Foreskin fibroblast (primary cell): ENCODE measurements at places on chromosomes 13 and 19.

- DNase-seq, result no peak
Measured at GRCh38 chr13:46544208-46544607, 8.8 kb upstream of the LRCH1 start.

DNA sequence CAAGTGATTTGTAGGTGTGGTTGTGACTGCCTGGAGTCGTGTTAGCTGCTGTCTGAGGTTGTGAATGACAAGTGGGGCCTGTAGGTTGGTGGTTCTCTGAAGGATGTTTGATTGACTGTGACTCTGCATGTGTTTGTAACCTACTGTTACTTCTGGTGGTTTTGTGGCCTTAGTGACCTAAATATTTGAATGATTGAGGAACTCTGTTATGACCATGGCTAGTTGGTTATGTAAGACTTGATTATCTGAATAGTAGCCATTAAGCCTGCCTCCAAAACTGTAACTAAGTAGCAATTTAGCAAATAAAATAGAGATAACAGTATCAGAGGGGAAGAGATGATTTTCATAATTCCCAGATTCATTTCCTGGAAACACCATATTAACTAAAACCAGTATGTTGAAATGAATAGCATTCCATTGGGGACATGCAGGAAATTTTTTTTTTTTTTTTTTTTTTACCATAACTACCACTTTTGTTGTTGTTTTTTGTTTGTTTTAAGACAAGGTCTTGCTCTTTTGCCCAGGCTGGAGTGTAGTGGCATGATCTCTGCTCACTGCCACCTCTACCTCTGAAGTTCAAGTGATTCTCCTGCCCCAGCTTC is 865 bp downstream of the ZNF382 start:
- DNase-seq, result no peak

DNA sequence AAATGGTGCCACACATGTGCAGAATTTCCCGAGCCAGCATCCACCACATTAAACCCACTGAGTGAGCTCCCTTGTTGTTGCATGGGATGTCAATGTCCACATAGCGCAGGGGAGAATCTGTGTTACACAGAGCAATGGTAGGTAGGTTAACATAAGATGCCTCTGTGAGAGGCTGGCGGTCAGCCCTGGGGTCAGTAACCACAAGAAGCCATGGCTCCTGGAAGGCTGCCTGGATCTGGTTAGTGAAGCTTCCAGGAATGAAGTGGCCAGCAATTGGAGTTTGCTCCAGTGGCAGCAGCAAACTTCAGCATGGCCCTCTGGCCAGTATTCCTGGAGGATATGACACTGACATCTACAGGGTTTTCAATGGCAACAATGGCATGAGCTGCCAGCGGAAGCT is 37.0 kb upstream of the PCDH9 start:
- DNase-seq, result peak; percentile 6

DNA sequence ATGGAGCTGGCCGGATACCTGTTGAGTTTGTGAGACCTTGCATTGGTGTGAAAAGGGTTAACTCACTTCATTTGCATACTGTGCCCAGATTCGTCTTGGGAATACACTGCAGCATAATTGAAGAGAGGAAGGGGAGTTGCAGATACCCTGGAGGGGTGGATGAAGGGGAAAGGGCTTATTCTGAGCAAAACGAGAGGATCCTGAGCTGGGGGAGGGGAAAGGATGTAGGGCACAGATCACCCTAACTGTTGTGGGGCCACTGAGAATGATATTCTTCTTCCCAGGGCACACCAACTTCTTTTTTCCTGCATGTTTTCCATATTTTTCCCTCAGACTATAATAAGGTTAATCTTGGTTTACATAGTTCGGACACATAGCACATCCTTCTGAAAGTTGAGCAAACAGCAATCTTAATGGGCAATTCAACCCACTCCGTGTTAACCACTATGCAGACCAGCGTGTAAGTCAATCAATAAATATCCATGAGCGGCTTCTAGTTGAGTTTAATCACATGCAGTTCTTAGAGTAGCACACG is 11.7 kb upstream of the PTPRS start:
- DNase-seq, result no peak

DNA sequence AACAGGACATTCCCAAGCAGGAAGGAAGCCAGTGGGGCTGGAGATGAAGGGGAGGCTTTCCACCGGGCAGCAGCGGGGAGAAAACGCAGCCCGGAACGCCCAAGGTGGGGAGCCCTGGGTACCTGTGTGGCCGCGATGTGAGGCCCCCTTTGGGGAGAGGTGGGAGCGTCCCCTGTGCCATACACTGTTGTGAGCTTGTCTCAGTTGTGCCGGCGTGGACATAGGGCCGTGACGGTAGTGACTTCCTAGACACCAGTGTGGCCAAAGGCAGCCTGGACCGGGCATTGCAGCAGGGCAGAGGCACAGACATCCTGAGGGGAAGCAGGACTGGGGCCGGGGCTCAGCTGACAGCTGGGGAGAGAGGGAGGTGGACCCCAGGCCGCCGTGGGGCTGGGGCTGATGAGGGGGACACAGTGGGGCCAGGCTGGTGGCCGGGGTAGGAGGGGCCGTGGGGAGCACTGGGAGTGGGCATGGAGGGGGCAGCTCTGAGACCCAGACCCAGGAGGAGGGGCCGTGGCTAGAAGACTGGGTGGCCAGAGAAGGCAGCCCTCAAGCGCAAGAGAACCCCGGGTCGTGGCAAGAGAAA is 38.5 kb upstream of the TFDP1 start:
- DNase-seq, result no peak

- no peak for DNase-seq
Measured at GRCh38 chr19:45900738-45901431, 1.5 kb downstream of the MYPOP start.

GRCh38 chr13:101111894-101112293 is 304.4 kb downstream of the NALCN start:
- no peak for DNase-seq

GRCh38 chr13:107669391-107669993 is 545.8 kb downstream of the LIG4 start:
- DNase-seq, result no peak

DNA sequence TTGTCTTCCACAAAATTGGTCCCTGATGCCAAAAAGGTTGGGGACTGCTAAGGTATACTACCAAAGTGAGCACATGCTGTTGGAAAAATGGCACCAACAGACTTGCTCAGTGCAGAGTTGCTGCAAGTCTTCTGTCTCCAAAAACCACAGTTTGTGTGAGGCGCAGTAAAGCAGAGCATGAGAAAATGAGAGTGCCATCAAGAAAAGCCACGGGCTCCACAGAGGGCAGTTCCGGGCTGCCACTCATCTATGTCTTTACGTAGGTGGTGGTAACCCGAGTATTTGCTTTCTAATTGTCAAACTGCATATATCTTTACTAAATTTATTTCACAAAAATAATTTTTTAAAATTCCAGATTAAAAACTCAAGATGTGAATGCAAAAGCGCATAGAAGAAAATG is 123.8 kb downstream of the RNF17 start:
- no peak for DNase-seq

DNA sequence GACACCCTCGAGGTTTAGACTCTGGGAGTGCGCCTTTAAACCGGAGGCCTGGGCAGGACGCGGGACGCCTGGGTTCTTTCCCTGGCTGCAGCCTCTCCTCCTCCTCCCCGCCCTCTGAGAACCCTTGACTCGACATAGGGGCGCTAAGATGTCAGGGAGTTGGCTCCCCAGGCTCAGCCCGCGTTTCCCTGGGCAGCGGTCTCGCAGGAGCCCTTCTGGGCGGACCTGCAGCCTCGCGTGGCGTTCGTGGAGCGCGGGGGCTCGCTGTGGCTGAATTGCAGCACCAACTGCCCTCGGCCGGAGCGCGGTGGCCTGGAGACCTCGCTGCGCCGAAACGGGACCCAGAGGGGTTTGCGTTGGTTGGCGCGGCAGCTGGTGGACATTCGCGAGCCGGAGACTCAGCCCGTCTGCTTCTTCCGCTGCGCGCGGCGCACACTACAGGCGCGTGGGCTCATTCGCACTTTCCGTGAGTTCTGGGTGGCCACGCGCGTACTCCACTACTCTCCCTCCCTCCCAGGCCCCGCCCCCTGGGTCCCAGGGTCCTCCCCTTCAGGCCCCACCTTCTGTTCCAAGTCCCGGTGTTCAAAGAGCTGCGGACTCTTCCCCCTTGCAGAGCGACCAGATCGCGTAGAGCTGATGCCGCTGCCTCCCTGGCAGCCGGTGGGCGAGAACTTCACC is 1.3 kb downstream of the ICAM5 start:
- peak; percentile 67 for DNase-seq

DNA sequence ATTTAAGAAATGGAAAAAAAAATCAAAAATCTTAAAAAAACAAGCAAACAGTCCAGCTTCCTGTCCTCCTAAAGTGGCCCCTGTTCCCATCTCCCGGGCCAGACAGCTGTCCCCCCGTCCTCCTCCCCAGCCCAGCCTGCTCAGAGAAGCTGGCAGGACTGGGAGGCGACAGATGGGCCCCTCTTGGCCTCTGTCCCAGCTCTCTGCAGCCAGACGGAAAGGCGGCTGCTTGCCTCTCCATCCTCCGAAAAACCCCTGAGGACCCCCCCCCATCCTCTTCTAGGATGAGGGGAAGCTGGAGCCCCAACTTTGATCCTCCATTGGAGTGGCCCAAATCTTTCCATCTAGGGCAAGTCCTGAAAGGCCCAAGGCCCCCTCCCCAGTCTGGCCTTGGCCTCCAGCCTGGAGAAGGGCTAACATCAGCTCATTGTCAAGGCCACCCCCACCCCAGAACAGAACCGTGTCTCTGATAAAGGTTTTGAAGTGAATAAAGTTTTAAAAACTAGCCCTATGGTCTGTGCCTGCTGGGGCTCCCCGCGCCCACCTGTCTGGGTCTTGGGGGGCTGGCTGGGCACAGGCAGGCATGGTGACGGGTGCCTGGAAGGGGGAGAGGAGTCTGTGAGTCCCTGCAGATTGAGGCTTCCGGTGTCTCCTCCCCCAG is 3.8 kb downstream of the GADD45GIP1 start:
- no peak for DNase-seq

DNA sequence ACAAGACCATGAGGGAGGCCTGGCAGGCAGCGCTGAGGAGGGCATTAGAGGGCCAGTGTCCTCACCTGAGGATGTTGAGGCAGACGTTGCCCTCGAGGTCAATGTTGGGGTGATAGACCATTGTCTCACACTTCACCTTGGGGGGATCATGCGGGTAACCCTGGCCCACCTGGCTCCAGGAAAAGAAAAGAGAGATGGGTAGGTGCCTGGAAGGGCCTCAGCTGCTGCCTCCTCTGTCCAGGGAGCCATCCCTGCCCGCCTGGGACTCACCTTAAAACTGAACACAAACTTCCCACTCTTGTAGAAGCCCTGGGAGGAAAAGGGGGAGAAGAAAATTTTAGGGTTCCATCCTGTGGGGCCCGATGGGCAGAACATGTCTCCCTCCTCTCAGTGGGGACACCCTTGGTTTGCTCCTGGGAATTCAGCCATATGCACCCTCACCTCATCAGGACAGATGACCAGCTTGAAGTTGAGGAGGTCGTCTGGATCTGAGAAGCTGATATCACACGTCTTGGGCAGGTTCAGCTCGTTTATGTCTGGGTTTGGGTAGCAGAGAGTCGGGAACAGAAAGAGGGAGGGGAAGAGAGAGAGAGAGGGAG is 1.7 kb downstream of the UBE2M start:
- DNase-seq, result no peak

GRCh38 chr13:28707629-28708427 is 10.9 kb downstream of the SLC46A3 start:
- DNase-seq, result peak; percentile 92

GRCh38 chr19:16564842-16565241 is 7.4 kb downstream of the SLC35E1 start:
- DNase-seq, result no peak

DNA sequence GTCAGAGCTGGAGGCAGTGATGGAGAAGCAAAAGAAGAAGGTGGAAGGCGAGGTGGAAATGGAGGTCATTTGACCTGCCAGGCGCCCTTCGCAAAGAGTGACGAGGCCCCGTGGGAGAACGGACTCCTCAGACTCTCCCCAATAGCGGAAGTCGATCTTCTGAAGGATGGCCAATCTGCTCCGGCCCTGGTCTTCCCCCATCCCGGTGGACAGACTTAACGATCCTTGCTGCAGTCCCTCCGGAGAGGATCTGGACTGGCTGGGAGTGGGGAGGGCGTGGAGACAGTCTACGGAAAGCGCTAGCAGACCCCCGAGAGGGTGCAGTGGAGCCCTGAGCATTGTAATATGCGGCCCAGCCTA is 11.9 kb downstream of the EPS8L1 start:
- DNase-seq, result peak; percentile 39

- no peak for DNase-seq
Measured at GRCh38 chr13:29319451-29319850, 276.0 kb downstream of the SLC7A1 start.

DNA sequence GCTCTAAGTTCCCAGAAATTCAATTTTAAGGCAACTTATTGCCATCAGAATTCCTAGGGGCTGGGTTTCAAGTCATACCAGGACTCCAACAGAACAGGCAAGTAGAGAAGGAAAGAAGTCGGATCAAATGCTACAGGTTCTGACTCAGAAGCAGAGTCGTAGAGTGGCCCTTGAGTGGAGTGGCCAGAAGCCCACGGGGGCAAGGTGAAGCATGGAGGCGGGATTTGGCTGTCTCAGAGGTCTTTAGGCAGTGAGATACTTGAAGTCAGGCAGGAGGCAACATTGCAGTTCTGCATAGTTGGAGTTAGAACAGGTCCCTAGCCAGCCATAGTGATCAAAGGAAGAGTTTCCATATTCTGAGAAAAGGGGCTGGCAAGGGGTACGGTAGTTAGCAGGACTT is 111.6 kb downstream of the NHLRC3 start:
- no peak for DNase-seq

DNA sequence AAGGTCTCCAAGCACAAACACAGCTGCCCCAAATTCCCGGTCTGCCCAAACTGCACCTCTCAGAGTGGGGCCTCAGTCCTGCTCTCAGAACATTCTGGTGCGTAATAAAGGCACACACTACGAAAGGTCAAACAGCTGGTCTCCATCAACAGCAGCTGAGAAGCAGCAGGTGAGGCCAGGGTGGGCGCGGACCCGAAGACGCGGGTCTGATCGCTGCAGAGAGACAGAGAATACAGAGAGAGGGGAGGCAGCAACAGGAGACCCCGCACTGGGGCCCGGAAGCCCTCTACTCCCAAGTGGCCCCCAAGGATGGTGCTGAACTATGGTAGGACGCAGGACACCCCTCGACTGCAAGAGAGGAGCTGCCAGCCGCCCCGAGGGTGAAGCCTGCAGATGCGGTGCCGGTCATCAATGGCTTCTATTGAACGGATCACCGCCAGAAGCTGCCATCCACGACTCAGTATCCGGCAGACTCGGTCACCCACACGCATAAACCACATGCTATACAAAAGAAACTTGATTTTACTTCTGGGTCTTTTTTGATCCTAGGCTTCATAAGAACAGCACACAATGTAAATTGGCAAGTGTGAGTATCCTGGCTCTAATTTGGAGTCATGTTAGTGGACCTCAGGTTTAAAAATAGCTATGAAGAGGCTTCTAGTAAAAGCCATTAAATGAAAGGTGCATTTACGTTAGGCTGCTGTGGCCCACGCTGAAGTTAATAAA is 33.4 kb downstream of the STK24 start:
- DNase-seq, result no peak

GRCh38 chr19:30001791-30002190 is 59.8 kb downstream of the URI1 start:
- peak; percentile 18 for DNase-seq

- DNase-seq, result no peak
Measured at GRCh38 chr19:42501733-42502132, 26.5 kb downstream of the CEACAM1 start.

- no peak for DNase-seq
Measured at GRCh38 chr19:48237057-48237456, 18.7 kb downstream of the CARD8 start.
